ENCODE measurements at places on chromosomes 16 and 17.

DNA sequence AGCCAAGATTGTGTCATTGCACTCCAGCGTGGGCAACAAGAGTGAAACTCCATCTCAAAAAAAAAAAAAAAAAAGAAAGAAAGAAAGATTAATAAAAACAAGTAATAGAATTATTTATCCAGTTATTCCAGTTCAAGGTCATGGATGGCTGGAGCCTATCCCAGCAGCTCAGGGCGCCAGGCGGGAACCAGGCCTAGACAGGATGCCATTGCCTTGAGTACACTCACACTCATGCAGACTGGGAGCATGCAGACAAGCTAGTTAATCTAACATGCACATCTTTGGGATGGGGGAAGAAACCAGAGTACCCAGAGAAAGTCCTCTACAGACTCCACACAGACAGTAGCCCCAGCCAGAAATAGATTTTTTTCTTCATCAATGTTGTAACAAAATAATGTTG, 17.9 kb downstream of the PDP2 start:
- H3K27me3 ChIP-seq: no peaks in the 10 kb centered on the region
- H3K27ac ChIP-seq: no peak overlapping the region
- H3K36me3 ChIP-seq: peaks cover under 1% of the 10 kb centered on the region
- DNase-seq: no peak

DNA sequence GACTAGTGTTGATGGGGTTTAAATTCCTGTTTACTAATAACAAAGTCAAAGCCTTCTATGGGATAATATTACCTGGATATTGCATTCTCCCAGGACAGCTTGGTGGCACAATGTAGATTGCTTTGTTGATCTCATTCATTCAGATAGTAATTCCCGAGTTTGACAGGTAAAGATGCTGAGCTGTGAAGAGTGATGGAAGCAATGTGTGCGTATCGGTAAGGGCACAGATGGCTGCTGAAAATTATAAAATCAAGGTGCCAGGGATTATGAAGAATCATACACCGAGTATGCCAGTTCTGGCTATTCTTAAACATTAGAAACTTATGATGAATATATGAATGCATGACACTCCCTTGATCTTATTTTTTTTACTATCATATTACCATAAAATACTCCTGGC, 100.6 kb upstream of the CNTNAP4 start:
- no peaks in the 10 kb centered on the region for H3K4me1 ChIP-seq
- H3K4me3 ChIP-seq: no peak overlapping the region
- H3K27ac ChIP-seq: no peak overlapping the region
- no peak for DNase-seq
- no peaks in the 10 kb centered on the region for H3K27me3 ChIP-seq

DNA sequence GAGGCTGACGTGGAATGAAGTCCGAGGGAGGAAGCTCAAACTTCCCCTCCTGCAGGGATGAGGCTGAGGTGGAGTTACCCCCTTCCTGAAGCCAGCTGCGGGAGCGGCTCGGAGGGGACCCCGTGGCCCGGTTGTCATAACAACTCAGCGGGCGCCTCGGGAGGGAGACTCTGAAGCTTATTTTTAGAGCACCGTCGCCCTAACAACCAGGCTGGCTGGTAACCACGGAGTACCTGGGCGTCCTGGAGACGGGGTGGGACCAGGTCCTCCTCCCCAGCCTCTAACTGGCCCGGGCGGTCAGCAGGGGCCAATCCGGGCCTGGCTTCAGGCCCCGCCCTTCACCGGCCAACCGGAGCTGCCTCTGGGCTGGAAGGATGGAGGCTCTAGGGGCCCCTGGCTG, 27.7 kb downstream of the NECAB2 start:
- no peaks in the 10 kb centered on the region for H3K36me3 ChIP-seq
- H3K4me3 ChIP-seq: no peak overlapping the region
- no peak for DNase-seq
- H3K27me3 ChIP-seq: peaks cover 16% of the 10 kb centered on the region
- no peak overlapping the region for H3K27ac ChIP-seq

DNA sequence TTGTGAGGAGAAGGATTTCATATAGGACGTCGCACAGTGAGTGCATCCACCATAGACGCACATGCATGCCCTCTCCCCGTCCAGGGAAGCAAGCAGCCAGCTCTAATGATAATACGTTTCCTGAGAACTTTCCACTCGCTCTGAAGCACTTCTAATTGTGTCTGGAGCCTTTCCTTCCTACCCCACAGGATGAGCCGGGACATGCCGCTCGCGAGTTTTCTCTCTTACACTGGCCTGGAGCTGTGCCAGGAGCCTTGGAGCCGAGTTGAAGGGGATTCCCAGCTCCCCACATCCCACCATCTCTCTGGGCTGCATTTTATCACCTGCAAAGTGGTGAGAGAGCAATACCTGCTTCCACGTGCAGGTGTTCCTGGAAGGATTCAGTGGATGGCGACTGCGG, 368.1 kb downstream of the C16orf95 start:
- H3K36me3 ChIP-seq: no peaks in the 10 kb centered on the region
- DNase-seq: no peak
- no peak overlapping the region for H3K27ac ChIP-seq
- no peaks in the 10 kb centered on the region for H3K27me3 ChIP-seq
- H3K4me3 ChIP-seq: no peak overlapping the region
- H3K4me1 ChIP-seq: no peaks in the 10 kb centered on the region

- peaks cover 12% of the 10 kb centered on the region for H3K36me3 ChIP-seq
- no peaks in the 10 kb centered on the region for H3K27me3 ChIP-seq
- no peak for DNase-seq
- H3K27ac ChIP-seq: peak overlapping the region; percentile 87
- peak overlapping the region; percentile 93 for H3K4me3 ChIP-seq
- H3K4me1 ChIP-seq: peaks cover 32% of the 10 kb centered on the region
Measured at GRCh38 chr17:39400547-39401411, 647 bp downstream of the FBXL20 start.

- H3K27me3 ChIP-seq: no peaks in the 10 kb centered on the region
- no peak for DNase-seq
- H3K27ac ChIP-seq: no peak overlapping the region
Measured at GRCh38 chr16:7167626-7168025, 165.0 kb upstream of the RBFOX1 start.

GRCh38 chr16:72743011-72743761, 304.7 kb downstream of the ZFHX3 start:
- H3K4me3 ChIP-seq: no peak overlapping the region
- H3K27ac ChIP-seq: no peak overlapping the region
- peaks cover 2% of the 10 kb centered on the region for H3K4me1 ChIP-seq
- no peaks in the 10 kb centered on the region for H3K36me3 ChIP-seq
- no peak for DNase-seq

- H3K4me3 ChIP-seq: peak within 1 kb of the TSS; percentile 88
- H3K4me1 ChIP-seq: peaks cover 24% of the 10 kb centered on the region
- no peaks in the 10 kb centered on the region for H3K36me3 ChIP-seq
- H3K27me3 ChIP-seq: no peaks in the 10 kb centered on the region
Measured at GRCh38 chr16:569445-570254, at the start of gene PIGQ. Gene PIGQ, plus strand, starts transcription at chr16:569968. Its CDS starts 4,107 bp downstream, at chr16:574075.

DNA sequence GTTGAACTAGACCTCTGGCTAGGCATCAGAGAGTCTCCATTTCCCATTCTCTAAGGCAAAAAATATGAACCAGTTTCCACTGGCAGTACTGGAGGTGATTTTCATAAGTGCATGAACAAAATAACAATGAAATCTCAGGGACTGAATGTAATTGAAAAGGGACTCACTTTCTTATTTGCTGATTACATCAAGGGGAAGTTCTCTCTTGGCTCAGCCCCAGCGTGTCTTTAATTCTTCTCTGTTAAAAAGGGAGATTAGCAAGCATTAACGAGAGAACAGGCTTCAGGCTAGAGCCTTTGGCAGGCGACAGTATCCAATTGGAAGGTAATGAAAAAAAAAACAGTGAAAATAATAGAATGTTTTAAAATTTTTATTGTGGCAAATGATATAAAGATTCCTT, 34.0 kb upstream of the ADAMTS18 start:
- DNase-seq: no peak
- H3K36me3 ChIP-seq: no peaks in the 10 kb centered on the region
- no peaks in the 10 kb centered on the region for H3K27me3 ChIP-seq
- H3K4me1 ChIP-seq: no peaks in the 10 kb centered on the region
- H3K27ac ChIP-seq: no peak overlapping the region
- no peak overlapping the region for H3K4me3 ChIP-seq

- no peak overlapping the region for H3K27ac ChIP-seq
- no peaks in the 10 kb centered on the region for H3K36me3 ChIP-seq
- no peak overlapping the region for H3K4me3 ChIP-seq
- no peaks in the 10 kb centered on the region for H3K4me1 ChIP-seq
Measured at GRCh38 chr17:33017366-33017765, 25.7 kb downstream of the SPACA3 start.

- H3K27ac ChIP-seq: no peak overlapping the region
- no peaks in the 10 kb centered on the region for H3K27me3 ChIP-seq
- no peak overlapping the region for H3K4me3 ChIP-seq
- peaks cover 2% of the 10 kb centered on the region for H3K4me1 ChIP-seq
Measured at GRCh38 chr16:50058091-50058771, 7.5 kb upstream of the HEATR3 start.

GRCh38 chr16:75456971-75457370, 7.5 kb downstream of the TMEM170A start:
- no peak overlapping the region for H3K4me3 ChIP-seq
- no peak for DNase-seq
- no peak overlapping the region for H3K27ac ChIP-seq

DNA sequence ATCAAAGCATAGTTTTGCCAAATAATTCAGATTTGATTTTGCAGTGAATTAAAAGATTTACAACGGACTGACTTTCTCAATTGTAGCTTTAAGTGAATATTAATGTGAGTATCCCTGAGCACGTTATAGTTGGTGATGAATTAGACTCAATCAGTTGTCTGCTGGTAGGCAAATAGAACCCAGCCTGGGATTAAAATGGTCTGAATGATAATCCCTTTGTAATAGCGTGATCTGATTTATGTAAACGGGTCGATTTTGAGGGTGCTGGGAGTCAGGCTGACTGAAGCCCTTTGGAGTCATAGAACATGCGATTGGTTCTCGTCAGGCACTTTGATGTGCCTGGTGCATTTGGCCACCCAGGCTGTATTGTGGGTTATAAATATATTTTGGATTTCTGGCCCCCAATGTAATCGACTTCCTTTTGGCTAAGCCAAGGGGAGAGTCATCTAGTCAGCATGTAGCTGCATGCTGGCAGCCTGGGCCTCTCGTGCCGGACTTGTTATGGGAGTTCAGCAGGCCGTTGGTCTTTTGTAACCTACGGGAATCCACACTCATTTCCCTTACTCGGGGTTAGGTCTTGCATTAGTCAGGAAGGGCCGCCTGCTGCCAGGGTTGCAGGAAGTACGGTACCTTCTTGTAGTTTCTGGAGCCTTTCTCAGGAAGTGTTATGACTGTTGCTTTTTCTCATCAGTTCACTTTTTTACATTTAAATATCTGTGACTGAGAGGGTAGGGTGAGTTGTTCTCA, 5.4 kb downstream of the PGS1 start:
- peak overlapping the region; percentile 96 for H3K27ac ChIP-seq
- no peaks in the 10 kb centered on the region for H3K27me3 ChIP-seq
- H3K36me3 ChIP-seq: peaks cover 54% of the 10 kb centered on the region
- H3K4me3 ChIP-seq: peak overlapping the region; percentile 69
- peaks cover 73% of the 10 kb centered on the region for H3K4me1 ChIP-seq
- peak; percentile 38 for DNase-seq

GRCh38 chr17:63694950-63695773, 4.8 kb downstream of the LIMD2 start:
- H3K4me3 ChIP-seq: no peak overlapping the region
- peaks cover 31% of the 10 kb centered on the region for H3K4me1 ChIP-seq
- no peaks in the 10 kb centered on the region for H3K27me3 ChIP-seq
- peak overlapping the region; percentile 65 for H3K27ac ChIP-seq

DNA sequence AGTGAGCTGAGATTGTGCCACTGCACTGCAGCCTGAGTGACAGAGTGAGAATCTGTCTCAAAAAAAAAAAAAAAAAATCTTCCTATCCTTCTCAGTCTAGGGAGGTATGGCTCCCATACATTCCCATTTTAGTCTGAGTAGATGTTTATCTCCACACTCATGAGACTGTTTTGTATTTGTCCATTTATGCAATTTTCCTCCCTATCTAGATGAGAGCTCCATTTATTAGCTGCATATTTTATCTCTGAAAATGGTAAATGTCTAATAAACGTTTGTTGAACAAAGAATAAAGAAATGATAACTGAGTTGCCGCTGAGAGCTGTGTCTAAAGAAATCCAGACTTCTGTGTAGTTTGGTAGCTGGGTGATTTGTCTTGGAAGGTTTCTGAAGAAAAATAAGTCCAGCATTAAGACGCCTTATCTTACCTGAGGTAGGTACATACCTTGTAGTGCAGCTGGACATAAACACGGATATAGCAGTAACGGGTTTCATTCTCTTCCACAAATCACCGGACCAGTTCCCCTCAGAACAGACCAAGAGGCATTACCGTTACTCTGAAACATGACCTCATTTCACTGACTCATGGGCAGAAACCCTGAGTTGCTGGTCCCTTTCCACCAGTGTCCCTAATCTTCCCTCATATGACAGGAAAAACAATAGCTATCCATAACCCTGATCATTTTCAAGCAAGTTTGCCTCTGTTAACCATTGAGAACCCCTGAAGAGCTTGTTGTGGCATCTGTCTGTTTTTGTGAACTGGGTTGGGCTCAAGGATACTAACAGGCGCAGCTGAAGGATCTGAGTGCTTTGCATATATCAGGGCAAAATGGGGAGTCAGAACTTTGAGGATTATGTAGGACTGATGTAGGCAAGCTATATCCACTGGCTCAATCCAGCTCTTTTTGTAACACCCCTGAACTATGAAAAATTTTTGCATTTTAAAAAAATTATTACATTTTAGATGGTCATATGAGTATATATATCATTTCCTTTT, 177.4 kb upstream of the XYLT1 start:
- no peak for DNase-seq
- H3K4me1 ChIP-seq: no peaks in the 10 kb centered on the region
- no peaks in the 10 kb centered on the region for H3K36me3 ChIP-seq
- no peak overlapping the region for H3K27ac ChIP-seq
- no peaks in the 10 kb centered on the region for H3K27me3 ChIP-seq

GRCh38 chr16:14087590-14088154, 16.6 kb downstream of the MRTFB start:
- H3K4me3 ChIP-seq: no peak overlapping the region
- H3K4me1 ChIP-seq: no peaks in the 10 kb centered on the region
- DNase-seq: no peak
- no peaks in the 10 kb centered on the region for H3K27me3 ChIP-seq

GRCh38 chr17:4514206-4514605, 15.5 kb downstream of the SPNS2 start:
- peaks cover 6% of the 10 kb centered on the region for H3K4me1 ChIP-seq
- no peaks in the 10 kb centered on the region for H3K27me3 ChIP-seq
- no peaks in the 10 kb centered on the region for H3K36me3 ChIP-seq
- no peak for DNase-seq

GRCh38 chr16:30992276-30992780, 7.3 kb downstream of the HSD3B7 start:
- H3K4me3 ChIP-seq: no peak overlapping the region
- H3K27me3 ChIP-seq: peaks cover 2% of the 10 kb centered on the region
- H3K4me1 ChIP-seq: peaks cover 13% of the 10 kb centered on the region
- DNase-seq: no peak
- no peaks in the 10 kb centered on the region for H3K36me3 ChIP-seq

- peaks cover 2% of the 10 kb centered on the region for H3K27me3 ChIP-seq
- peaks cover 33% of the 10 kb centered on the region for H3K4me1 ChIP-seq
- H3K36me3 ChIP-seq: peaks cover 3% of the 10 kb centered on the region
Measured at GRCh38 chr17:75457047-75457654, 716 bp downstream of the TMEM94 start.

GRCh38 chr17:39151943-39152818, 744 bp upstream of the PLXDC1 start:
- no peak overlapping the region for H3K27ac ChIP-seq
- peaks cover 29% of the 10 kb centered on the region for H3K27me3 ChIP-seq
- H3K36me3 ChIP-seq: no peaks in the 10 kb centered on the region
- no peak for DNase-seq

Data from activated T-helper 2 cell treated with anti-CD3 and anti-CD28 coated beads, Interferon-gamma antibody, Interleukin-2, Interleukin-4, amounts not matched to agents 10 μg/mL and 5 μg/mL and 100 μg/mL, durations not matched to agents 14 hours and 24 hours and 36 hours (primary cell).